ENCODE measurements at places on chromosomes 13 and 19.

DNA sequence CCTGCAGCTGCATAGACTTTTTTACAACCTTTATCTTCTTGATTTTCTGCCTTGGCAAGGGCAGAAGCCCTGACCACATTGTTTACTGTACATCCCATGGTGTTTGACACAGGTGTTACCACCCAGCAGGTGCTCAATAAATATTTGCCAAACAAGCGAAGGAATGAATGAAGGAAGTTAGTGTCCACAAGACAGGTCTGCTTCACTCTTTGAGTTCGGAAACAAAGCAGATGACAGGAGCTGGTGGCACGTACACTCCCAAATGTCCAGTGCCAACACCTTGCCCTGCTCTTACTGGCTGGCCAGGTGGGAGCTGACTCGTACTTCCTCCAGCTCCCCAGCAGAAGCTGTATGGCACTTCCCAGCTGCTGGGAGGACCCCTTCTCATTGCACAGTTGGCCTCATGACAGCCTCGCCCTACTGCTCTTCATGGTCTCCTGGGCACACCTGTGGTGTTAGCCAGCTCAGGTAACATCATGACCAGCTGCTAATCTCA, 22.0 kb upstream of the MUC16 start:
- no peak for DNase-seq

DNA sequence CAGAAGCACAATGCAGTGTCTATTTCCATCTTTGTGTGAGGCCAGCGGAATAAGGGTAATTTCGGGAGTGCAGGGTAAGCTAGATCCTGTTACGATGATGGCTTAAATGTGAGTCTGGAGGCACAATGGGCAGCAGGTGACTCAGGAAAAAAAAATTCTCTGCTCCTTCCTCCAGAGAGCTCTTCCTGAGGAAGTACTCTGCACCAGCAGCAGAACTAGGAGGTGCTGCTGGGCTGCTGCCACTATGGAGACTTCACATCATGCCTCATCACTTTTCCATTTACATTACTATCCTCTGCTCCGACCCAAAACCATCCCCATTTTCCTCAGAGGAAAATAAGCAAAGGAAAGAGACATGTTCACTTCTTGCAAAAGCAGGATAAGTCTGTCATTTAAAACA, 282.0 kb downstream of the DNAJC15 start:
- no peak for DNase-seq

DNA sequence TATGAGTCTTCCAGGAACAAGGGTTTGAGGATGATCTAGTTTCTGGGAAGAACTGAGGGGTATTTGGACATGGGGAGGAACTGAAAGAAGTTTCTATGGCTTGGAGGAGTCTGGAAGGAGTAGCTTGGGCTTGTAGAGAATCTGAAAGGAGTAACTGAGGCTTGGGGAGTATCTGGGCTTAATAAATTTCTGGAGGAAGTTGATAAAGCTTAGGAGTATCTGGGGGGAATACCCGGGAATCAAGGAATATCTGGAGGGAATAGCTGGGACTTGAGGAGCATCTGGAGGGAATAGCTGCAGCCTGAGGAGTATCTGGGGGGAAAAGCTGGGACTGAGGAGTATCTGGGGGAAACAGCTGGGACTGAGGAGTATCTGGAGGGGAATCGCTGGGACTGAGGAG, 16.0 kb downstream of the FSD1 start:
- no peak for DNase-seq

- DNase-seq = no peak
Measured at GRCh38 chr19:327291-328024, 17.1 kb downstream of the MIER2 start.

- DNase-seq = no peak
Measured at GRCh38 chr19:40542202-40542859, 34.3 kb upstream of the SHKBP1 start.

- no peak for DNase-seq
Measured at GRCh38 chr13:77430377-77430951, 103.6 kb upstream of the MYCBP2 start.

DNA sequence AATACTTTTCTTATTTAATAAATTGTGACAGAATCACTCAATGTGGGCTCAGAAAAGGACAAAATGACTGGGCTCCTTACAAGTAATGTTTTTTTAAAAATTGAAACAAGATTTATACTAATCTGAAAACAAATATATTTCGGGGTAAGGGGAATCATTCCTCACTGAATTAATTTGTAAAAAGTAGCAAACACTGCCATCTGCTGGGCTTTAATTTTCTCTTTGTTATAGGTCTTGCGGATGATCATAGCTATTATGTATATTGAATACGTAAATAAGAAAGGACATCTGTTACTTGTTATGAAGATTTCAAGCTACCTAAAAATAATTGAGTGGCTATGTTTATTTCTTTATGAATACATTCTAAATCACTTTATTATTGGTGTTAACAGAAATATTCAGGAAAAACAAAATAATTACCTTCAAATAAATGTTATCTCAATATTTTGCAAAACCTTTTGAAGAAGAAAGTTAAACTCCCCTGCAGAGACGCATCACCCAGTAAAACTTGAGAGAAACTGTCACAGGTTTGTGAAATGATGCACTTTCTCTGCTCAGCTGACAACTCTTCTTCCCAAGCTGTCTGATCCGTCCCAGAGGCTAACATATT, 17.8 kb upstream of the ENOX1 start:
- DNase-seq = no peak

DNA sequence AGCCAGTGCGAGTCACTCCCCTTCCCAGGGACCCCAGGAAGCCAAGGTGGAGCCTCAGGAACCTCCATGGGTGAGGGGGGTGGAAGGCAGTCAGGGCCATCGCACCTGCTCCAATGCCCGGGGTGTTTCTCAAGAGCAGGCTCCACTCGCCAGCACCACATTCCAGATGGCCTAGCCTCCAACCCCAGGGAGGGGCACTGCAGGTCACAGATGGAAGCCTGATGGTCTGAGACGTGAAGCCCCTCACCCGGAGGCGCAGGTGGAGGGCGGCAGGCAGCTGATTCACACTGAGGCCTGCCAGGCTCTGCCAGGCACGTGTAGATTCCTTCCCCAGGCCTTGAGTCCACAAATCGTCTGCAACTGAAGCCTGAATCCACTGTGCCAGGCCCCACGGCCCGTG, 23.0 kb upstream of the ISYNA1 start:
- no peak for DNase-seq

- no peak for DNase-seq
Measured at GRCh38 chr19:1408300-1409203, 1.2 kb downstream of the DAZAP1 start.

DNA sequence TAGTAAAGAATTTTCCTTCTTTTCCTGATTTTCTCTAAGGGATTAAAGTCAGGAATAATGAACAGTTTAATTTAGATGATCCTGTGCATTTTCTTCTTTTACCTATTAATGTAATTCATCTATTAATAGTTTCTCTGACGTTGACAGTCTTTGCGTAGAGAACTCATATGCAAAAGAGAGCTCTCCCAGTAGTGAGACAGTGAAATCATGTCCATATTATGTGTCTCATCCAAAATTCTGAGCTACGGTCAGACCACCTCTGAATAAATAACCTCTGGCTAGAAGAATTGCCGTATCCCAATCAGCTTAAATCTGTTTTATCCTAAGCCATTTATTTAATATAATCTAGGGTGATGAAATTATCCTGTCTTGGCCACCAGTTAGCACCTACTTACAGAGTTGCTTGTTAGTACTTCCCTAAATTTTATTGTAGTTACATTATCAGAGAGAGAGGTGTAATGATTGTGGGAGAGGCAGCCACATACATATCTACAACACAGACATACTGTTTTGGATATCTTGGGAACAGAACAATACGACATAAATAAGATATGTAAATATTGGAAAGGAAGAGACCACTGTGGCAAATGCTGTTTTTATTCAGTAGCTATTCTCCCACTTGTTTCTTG, 30.7 kb downstream of the PDS5B start:
- no peak for DNase-seq

- DNase-seq = no peak
Measured at GRCh38 chr19:32642771-32643170, 32.2 kb downstream of the ANKRD27 start.

- DNase-seq = no peak
Measured at GRCh38 chr13:51298812-51299211, 40.7 kb upstream of the SERPINE3 start.

- no peak for DNase-seq
Measured at GRCh38 chr19:38875656-38876395, 2.2 kb downstream of the RINL start.

DNA sequence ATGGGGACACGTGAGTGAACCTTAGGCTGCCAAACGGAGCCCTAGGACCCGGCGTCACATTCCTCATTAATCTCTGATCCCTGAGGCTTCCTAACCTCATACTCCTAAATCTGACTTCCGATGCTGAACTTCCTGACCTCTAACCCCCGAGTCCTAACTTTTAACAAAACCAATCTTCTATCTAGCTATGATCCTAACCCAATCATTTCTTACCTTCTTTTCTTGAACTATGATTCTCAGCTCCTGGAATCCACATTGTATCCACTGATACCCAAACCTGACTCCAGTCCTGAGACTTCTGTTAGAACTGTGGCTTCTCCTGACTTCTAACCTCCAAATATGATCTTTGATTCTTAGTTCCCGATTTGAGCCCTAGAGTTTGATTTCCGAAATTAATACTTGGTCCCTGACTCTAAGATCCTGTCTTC, 447 bp downstream of the NFKBIB start:
- DNase-seq = no peak

- DNase-seq = no peak
Measured at GRCh38 chr13:103884101-103884723, 818.0 kb upstream of the SLC10A2 start.

GRCh38 chr19:35022460-35022859, 7.8 kb upstream of the SCN1B start:
- no peak for DNase-seq

GRCh38 chr13:41127701-41128100, 4.9 kb downstream of the KBTBD6 start:
- no peak for DNase-seq

DNA sequence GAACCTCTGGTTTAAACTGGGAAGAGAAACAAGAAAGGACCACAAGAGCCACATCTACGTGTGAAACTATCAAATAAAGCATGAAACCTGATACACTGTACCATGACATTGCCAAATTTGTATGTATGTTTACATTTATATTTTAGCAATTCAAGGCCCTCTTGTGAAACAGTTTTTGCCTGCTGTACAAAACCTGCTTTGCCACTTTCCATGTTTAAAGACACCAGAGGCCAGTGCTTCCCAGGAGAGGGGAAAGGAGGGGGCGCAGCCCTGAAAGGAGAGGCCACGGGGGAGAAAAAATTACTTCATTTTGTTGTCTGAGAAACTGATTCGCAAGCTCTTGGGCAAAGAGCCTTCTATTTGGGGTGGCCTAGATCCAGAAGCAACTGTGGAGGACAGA, 124.8 kb downstream of the DCLK1 start:
- DNase-seq = no peak

GRCh38 chr19:1651568-1652291, 685 bp downstream of the TCF3 start:
- no peak for DNase-seq

- no peak for DNase-seq
Measured at GRCh38 chr19:34731019-34731829, 2.8 kb upstream of the ZNF181 start.

DNA sequence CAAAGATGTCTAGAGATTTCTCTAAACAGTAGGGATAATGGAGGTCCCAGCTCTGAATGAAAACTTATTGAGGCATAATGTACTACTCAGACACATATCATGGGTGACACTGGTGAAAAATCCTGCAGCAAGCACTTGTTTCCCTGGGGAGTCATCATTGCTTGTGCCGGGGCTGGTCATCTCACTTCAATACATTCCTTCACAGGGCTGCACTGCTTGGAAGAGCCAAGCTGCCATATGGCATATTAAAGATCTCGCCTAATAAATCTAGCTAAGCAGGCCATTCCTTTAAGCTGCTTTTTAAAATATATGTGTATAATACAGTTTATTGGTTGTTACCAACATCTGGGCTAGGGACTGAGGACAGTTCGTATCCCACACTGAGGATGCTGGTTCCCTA, 332.2 kb upstream of the GPC6 start:
- no peak for DNase-seq

- DNase-seq = no peak
Measured at GRCh38 chr19:34276614-34277013, 22.3 kb downstream of the GARRE1 start.

- no peak for DNase-seq
Measured at GRCh38 chr19:3766520-3766919, 4.0 kb downstream of the MRPL54 start.

DNA sequence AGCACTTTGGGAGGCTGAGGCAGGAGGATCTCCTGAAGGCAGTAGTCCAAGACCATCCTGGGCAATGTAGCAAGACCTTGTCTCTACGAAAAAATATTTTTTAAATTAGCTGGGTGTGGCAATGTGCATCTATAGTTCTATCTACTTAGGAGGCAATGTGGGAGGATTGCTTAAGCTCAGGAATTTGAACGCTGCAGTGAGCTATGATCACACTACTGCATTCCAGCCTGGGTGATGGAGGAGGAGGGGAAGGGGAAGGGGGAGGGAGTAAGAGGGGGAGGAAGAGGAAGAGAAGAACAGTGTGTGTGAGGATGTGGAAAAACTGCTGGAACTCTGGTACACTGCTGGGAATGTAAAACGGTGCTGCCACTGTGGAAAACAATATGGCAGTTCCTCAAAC, 9.2 kb upstream of the CLIP3 start:
- DNase-seq = no peak

Data from GOT3 (cell line).